M059J (cell line): ENCODE measurements at places on chromosomes 3 and 15. TPM values are rescaled to one million over a fixed set of nuclear protein-coding genes. Genes with fewer than 3 reads are reported as not detected.
A peak's percentile ranks its signal among the peaks of the same experiment; 100 is the strongest.

DNA sequence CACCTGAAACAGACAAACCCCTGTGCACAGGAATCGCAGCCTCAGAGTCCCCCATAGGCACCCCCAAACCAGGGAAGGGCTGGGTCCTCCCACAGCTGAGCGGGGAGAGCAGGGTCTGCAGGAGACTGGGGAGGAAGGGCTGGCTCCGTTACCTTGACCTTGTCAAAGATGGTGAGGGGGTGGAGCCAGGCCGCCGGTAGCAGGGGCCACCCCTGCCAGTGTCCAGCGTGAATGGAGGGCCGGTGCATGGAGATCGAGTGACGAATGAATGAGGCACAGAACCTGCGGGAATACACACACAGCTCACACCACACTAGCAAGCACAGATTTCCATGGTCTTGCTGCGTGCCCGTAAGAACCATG lies 102.2 kb downstream of the TMEM266 start:
- no peak for DNase-seq

DNA sequence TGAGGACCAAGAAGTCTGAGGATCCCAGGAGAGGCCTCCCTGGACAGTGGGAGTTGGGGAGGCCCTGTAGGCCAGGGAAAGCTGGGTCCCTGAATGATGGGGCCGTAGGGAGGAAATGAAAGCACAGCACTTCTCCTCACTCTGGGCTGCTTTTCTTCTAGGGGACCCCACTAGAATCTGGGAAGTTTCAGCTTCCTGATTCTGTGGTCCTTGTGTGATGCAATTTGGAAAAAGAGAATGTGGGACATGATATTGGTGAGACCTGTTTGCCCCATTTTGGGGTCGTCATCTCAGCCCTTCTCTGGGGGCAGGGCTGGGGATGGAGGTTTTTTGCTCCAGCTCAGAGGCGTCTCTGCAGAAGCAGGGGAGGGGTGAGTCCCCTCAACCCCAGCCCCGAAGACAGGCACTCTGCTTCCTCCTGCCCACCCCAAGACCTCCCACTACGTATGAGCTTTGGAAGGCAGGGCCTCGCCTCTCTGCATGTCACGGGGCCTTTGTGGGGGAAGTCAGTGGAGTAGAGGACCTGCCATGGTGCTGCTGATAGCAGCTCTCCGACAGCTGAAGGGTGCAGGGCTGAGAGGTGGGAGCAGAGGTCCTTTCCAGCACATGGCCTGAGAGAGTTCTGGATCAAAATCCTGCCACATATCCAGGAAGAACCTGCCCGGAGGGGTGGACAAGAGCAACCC lies 1.5 kb upstream of the SNX22 start:
- no peak for DNase-seq

The CNTN3 gene
- total RNA-seq = not detected in 2 replicates

- peak; percentile 94 for DNase-seq
Measured at GRCh38 chr3:170999737-171000242, 26.7 kb downstream of the SLC2A2 start.

DNA sequence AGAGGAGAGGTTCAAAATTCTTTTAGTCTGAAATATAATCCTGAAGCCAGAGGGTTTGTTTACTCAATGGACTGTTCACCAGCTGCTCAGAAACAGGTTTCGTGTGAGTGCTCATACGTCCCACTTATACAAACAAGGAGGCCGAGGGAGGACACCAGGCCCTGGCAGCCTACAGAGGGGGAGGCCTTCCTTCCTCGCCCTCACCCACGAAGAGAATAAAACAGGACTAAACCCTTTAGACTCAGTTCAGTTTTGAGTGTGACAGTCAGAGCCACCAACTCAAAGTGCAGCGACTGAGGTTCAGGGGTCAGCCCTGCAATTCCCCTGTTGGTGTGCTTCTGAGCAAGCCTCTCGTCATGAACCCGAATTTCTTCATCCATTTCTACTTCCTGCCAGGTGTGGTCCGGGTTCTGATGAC lies 17.3 kb downstream of the FAM174B start:
- DNase-seq = peak; percentile 76

The CLDN11 gene
- total RNA-seq = 39.0 and 39.7 TPM in 2 replicates

- no peak for DNase-seq
Measured at GRCh38 chr3:67648229-67648628, 6.2 kb downstream of the SUCLG2 start.

GRCh38 chr3:60399292-60399691 lies 852.0 kb downstream of the FHIT start:
- peak; percentile 8 for DNase-seq

- DNase-seq = no peak
Measured at GRCh38 chr15:52098323-52098722, 14.3 kb downstream of the BCL2L10 start.

DNA sequence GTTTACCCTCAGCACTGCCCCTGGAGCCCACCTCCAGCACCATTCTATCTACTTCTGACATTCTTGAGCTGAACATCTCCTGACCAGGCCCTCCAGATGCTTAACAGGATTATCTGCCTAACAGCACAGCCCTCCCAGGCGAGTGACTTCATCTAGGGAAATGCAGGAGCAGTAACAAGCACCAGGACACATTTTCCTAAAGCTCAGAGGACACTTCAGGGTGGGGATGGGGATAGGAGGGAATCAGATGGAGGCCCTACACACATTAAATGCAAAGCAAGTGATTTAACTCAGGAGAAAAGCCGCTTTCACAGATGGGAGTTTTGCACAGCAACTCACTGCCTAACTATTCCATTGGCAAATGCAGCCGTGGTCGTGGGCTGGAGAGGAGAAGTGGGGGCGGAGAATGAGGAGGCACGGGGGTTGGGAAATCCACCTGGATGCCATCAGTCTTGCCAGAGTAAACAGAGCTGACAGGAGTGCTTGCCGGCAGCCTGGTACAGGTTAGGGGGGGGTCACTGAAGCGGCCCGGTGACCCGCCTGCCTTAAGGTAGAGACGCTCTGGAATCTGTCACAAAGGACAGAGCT lies 21.3 kb upstream of the BNC1 start:
- no peak for DNase-seq

GRCh38 chr3:187979564-187979963 lies 174.4 kb upstream of the LPP start:
- DNase-seq = no peak

- DNase-seq = no peak
Measured at GRCh38 chr3:62809369-62809768, 65.8 kb downstream of the CADPS start.

DNA sequence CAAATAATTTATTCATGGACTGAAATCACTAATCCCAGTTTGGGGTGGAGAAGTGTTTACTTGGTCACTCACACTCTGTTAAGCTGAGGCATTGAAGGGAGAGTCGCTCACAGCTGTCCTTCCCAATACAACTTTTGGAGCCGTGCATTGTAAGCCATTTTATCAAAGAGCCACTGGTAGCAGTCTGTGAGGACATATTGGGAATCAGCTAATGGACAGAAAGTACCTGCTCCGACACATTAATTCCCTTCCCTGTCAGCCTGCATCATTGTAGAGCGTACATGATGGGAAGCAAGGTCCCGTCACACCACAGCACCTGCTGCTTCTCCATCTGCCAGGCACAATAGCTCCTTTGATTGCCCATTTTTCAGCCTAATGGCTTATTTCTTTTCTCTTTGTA lies 643.2 kb downstream of the SQOR start:
- DNase-seq = no peak
